ENCODE measurements at places on chromosomes 12 and 14. TPM values are rescaled to one million over a fixed set of nuclear protein-coding genes. Genes with fewer than 3 reads are reported as not detected.

Gene KLRC3
- not detected for polyA plus RNA-seq

Gene NANOG
- not detected for polyA plus RNA-seq

Gene GPR68
- polyA plus RNA-seq = 12.8 TPM

- no peak for DNase-seq
Measured at GRCh38 chr12:74890237-74890599, 319.4 kb downstream of the KCNC2 start.

Gene CLEC1A
- not detected for polyA plus RNA-seq

Gene CCDC197
- polyA plus RNA-seq = not detected

- no peak for DNase-seq
Measured at GRCh38 chr14:32984241-32984930, 45.7 kb downstream of the NPAS3 start.

DNA sequence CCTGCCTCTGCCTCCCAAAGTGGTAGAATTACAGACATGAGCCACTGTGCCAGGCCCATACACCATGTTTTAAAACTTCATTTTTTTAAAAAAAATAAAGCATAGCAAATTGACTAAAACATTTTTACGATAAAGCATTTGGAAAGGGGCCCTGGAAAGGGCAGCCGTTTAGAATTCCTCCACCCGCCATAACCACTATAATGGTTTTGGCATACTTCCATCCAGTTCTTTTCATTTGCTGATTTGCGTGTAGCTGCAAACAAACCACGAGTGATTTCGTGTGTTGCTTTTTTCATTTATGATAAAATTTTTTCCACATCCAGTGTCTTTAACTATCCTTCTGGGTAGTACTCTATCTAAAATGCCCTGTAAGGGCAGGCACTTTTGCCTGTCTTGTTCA lies 91.8 kb upstream of the RIN3 start:
- DNase-seq = no peak
